ENCODE measurements at places on chromosomes 5 and 9. TPM values are rescaled to one million over a fixed set of nuclear protein-coding genes. Genes with fewer than 3 reads are reported as not detected.

The HMGCR gene
- total RNA-seq = 13.7 TPM

The KIF24 gene
- total RNA-seq = 1.6 TPM

The UQCRQ gene
- 132 TPM for total RNA-seq

The PCDHGA7 gene
- total RNA-seq = 7.3 TPM

The DCP2 gene
- total RNA-seq = 37.6 TPM

The FOXD4L5 gene
- total RNA-seq = 0.12 TPM

The DND1 gene
- total RNA-seq = 0.67 TPM

The ADAMTS6 gene
- total RNA-seq = 25.2 TPM

The CD274 gene
- 3.5 TPM for total RNA-seq

The TMEM167A gene
- 32.4 TPM for total RNA-seq

The RGS7BP gene
- total RNA-seq = 1.5 TPM

The MARVELD2 gene
- total RNA-seq = 6.3 TPM

The CACFD1 gene
- 16.6 TPM for total RNA-seq

The GALT gene
- 19.1 TPM for total RNA-seq

DNA sequence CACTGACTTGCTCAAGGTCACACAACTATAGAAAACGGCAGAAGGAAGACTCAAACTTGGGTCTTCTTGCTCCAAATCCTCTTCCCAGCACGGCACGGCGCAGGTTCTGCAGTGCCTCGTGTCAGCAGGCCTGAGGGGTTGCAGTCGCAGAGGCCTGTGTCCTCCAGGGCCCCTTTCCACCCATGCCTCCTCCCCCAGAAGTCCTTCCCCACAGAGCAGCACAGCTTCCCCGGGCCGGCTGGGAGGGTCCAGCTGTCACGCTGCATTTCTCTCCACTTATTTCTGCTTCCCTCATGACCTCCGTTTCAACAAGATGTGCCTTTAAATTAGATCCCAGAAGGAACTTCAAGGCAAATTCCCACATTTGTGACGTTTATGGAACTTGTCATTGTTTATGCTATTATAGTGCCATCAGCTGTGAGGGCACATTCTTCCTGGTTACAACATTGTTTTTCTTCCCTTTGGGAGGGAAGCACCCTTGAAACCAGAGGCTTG is 148.4 kb downstream of the C5orf15 start:
- ATAC-seq = no peak

GRCh38 chr5:39523821-39524220 is 99.0 kb upstream of the DAB2 start:
- ATAC-seq = no peak

DNA sequence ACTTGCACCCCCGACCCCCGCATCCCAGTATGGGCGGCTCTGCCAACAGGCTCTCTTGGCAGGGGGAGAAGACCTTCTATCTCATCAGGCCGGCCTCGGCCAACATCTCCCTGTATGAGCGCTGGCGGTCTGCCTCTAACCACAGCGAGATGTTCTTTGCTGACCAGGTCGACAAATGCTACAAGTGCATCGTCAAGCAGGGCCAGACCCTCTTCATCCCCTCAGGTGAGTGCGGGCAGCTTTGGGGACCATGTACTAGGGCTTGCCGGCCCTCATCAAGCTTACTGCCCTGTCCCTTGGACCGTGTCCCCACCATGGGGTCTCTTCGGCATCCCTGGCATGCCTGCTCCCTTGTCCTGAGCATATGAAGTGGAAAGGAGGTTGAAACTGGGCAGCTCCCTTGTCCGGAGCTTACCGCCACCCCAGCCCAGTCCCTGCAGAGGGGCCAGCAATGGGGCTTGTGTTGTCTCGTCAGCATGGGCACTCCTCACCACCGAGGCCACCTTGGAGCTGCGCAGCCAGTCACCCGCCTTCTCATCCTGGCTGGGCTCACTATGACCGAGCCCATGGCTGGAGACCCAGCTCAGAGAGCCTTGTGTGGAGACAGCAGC is 78.1 kb downstream of the PHF2 start:
- ATAC-seq = no peak

- ATAC-seq = peak; percentile 71
Observed at GRCh38 chr9:136095070-136096058, at the start of gene NACC2. Gene NACC2, minus strand, starts transcription at chr9:136095289. Its CDS starts 44,768 bp downstream, at chr9:136050521.

- ATAC-seq = no peak
Observed at GRCh38 chr9:113298924-113299770, 4.0 kb downstream of the RNF183 start.

DNA sequence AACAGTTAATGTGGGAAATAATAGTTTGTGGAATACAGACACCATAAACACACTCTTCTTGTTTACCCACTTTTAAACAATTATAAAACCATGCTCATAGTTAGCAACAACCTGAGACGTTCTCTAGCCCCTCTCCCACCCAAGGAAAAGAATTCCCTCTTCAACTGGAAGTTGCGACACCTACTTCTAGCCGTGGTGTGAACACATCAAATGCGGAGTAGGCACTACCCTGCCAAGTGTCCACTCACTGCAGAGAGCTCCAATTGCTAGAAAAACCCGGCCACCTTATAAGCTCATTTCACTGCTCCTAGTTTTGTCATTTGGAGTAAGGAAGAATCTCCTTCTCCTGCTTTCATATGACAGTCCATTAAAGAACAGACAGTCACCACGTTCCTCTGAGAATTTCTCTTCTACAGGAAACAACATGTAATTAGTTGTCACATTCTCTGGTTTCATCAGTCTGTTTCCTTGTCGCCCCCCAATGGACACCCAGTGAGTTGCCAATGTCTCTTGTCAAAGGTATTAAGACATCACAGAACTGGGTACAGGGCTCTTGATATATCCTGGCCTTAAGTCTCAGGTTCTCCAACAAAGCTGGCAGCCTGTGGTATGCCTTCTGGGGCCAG is 47.3 kb downstream of the PRLR start:
- peak; percentile 33 for ATAC-seq

DNA sequence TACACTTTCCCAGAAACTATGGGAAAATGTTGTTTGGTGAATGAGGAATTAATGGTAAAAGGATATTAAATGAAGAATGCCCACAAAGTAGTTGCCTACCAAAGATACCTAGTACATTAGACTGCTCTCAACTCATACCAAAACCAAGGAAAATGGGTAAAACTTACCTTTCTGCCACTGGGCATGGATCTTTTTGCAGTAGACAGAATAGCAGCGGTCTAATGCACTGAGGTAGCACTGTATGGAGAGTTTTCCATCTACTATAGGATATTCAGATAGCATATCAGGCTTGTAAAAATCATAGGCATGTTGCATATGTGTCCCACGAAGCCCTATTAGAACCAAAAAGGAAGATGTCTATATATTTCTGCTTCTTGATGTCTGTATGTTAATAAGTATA is 16.4 kb downstream of the HMGCS1 start:
- ATAC-seq = no peak

- ATAC-seq = no peak
Observed at GRCh38 chr5:82847562-82847961, 229.6 kb downstream of the TMEM167A start.

GRCh38 chr5:51060953-51061352 is 322.3 kb upstream of the ISL1 start:
- no peak for ATAC-seq

DNA sequence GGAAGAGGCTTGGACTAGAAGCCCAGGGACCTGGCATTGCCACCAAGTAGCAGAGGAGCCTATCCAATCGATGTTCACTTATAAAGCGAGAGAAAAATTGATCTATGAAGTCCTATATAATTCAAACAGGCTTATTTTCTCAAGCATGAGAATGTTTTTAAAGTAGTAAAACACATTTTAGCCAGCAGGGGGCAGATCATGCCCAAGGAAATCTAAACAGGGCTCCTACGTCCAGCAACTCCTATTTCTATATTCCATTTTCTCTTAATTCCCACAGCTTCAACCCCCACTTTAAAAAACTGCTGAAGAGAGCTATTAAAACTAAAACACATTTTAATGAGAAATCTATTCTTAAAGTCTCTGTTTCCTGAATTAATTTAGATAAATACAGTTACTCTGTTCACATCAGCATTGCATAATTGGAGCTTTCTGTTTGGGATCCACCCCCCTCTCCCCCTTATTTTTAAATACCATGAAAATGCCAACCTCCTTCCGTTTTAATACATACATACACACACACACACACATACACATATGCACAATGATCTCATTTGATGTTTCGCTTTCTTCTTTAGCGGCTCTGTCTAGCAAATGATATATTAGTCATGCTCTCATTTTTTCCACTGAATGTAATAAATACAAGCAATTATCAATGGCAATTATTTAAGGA is 144.9 kb downstream of the MYO10 start:
- ATAC-seq = peak; percentile 36

Measured in gastroesophageal sphincter (tissue), 4 donors.